ENCODE measurements at places on chromosomes 11 and 22.

- no peak for DNase-seq
Observed at GRCh38 chr22:37498289-37498909, 12.2 kb upstream of the MFNG start.

GRCh38 chr11:79466411-79466810, 25.6 kb upstream of the TENM4 start:
- no peak for DNase-seq

- no peak for DNase-seq
Observed at GRCh38 chr11:126418887-126419286, 63.4 kb downstream of the ST3GAL4 start.

- no peak for DNase-seq
Observed at GRCh38 chr11:35888961-35889360, 54.9 kb upstream of the LDLRAD3 start.

GRCh38 chr22:48301421-48301820, 1526.3 kb downstream of the BRD1 start:
- DNase-seq: no peak

GRCh38 chr11:61488651-61489291, 19.8 kb upstream of the LRRC10B start:
- DNase-seq: no peak

GRCh38 chr11:72411623-72412419, 22.5 kb downstream of the CLPB start:
- DNase-seq: no peak

DNA sequence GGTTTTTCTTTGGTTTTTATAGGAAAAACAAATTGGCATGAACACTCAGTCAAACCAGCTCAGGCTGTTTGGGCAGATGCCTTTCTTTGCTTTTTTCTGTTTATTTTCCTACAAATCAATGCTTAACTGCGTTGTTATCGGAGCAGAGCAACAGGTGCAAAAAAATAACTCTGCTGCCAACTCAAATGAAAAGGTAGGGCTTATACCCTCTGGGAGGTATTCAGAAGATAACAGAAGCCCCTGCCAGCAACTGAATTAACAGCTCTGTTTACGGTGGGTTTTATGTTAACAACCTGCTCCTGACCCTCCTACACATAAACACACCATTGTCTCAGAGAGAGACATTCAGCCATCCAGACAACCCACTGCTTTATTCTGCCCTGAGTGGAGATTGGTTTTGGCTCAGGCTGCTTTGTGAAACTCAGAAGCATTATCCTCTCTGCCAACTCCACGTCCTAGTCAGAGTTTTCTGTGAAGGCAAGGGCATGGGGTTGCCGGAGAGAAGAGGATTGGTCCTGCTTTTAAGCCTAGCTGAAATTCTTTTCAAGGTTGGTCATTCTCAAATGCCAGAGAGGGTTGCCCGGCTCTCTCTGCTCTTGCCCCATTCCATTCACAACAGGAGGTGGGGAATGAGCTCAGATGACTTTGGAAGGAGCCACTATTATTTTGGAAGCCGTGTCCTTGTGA, 11.4 kb downstream of the EHF start:
- no peak for DNase-seq

DNA sequence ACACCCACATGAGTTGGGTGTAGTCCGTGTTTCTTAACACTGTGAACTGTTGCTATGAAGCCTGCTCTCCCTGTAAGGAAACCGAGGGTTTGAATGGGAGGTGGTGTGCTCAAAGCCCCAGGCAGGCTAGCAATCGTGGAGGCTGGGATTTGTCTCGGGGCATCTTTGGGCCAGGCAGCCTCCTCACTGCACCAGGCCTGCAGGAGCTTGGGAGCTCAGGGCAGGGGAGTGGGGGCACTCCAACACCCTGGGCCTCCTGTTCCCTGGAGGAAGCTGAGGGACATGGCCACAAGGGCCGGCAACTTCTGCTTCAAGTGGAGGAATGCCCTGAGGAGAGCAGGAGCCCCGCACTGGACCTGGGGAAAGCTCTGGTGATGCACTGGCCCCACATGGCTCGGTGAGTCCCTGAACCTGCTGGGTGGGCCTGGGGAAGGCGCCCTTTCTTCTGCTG, 164.7 kb upstream of the B3GAT1 start:
- no peak for DNase-seq

GRCh38 chr11:16148301-16148931, 207.9 kb downstream of the SOX6 start:
- DNase-seq: no peak

- DNase-seq: no peak
Observed at GRCh38 chr11:68383976-68384501, 71.6 kb downstream of the LRP5 start.

DNA sequence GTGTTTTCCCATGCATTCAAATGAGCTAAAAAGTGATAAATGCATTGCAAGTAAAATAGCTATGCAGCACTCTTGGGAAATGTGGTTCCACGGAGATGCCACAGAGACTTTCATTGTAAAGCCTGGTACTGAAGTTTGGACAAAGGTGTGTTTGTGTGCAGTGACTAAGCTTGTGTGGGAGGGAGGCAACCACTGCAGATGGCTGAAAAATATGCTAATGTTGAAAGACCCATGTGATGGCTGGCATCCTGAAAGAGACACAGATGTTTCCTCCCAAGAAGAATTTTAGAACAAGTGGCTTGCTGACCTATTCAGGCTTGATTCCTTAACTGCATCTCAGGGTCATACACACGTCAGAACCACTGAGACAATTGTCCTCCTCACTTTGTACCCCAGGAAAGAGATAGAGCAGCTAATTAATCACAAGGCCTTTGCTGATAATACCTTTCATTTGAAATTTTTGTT, 73.8 kb downstream of the FAM76B start:
- DNase-seq: no peak

Data from cortex of kidney (tissue), 1 donor.